ENCODE measurements at places on chromosomes 4 and X.
A peak's percentile ranks its signal among the peaks of the same experiment; 100 is the strongest.

GRCh38 chr4:85028910-85029309, 62.4 kb upstream of the WDFY3 start:
- no peak for DNase-seq

DNA sequence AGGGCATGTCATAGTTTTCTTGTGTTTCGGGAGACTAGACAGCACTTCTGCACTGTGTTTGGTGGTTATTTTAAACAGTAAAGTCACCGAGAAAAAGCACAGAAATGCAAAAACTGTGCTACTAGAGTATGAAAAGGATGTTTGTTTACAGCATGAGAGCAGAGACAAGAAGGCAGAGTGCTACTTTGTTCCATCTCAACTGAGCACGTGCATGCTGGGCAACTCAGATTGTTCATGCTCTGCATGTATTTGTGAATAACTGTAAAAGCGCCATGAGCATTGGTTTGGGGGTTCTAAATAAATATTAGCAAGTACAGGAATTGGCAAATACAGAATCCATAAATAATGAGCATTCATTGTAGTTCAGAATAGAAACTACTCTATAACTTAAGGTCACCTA, 7.4 kb downstream of the EVC start:
- DNase-seq = no peak

GRCh38 chrX:46777971-46778810, 19.3 kb upstream of the SLC9A7 start:
- no peak for DNase-seq

- no peak for DNase-seq
These were observed 46.7 kb downstream of the GRIA3 start for GRCh38 chrX:123230798-123231197.

- no peak for DNase-seq
These were observed 28.5 kb upstream of the MANBA start for GRCh38 chr4:102789317-102789717.

DNA sequence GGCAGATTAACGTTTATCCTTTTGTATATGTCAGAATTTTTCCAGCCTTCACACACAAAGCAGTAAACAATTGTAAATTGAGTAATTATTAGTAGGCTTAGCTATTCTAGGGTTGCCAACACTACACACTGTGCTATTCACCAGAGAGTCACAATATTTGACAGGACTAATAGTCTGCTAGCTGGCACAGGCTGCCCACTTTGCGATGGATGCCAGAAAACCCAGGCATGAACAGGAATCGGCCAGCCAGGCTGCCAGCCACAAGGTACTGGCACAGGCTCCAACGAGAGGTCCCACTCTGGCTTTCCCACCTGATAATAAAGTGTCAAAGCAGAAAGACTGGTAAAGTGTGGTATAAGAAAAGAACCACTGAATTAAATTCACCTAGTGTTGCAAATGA, 94.8 kb downstream of the TET2 start:
- no peak for DNase-seq

GRCh38 chr4:125735102-125735501, 420.3 kb downstream of the FAT4 start:
- DNase-seq = no peak

- no peak for DNase-seq
These were observed 70.2 kb upstream of the BCOR start for GRCh38 chrX:40167850-40168479.

DNA sequence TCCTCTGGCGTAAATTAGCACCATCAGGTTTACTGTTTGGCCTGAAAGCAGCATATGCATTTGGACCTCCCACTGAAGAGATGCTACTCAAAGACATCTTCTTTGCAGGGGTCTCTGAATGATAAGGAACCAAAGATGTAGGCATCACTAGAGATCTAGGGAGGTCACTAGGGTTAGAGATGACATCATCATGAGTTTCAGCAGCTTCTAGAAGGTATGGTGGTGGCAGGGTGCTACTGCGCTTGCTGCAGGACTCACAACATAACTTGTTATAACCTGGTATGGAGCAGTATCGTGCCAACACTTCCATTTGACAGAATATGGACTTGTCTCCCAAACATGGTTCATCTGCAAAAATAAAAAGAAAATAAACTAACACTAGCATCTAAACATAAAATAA, 251.6 kb downstream of the NPFFR2 start:
- DNase-seq = no peak

- peak; percentile 80 for DNase-seq
These were observed 3.9 kb downstream of the MAML3 start for GRCh38 chr4:140149846-140150635.

- DNase-seq = peak; percentile 56
These were observed 8.6 kb upstream of the JADE3 start for GRCh38 chrX:46903458-46904242.

DNA sequence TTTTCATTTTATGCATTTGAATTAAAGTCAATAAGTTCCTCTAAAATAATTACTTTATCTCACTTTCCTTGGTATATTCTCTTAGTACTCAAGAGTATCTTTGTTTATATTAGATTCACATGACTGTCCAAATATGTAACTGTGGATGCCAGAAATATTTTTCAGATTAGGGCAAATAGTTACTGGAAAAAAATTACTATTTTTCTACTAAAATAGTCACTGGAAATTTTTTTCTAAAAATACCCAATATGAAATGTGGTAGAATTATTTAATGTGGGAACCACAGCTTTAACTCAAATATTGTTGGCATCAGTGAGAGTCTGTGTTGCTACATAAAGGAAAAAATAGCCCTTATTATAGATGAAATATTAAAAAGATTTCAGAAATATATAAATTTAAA, 70.4 kb upstream of the NMU start:
- DNase-seq = no peak

DNA sequence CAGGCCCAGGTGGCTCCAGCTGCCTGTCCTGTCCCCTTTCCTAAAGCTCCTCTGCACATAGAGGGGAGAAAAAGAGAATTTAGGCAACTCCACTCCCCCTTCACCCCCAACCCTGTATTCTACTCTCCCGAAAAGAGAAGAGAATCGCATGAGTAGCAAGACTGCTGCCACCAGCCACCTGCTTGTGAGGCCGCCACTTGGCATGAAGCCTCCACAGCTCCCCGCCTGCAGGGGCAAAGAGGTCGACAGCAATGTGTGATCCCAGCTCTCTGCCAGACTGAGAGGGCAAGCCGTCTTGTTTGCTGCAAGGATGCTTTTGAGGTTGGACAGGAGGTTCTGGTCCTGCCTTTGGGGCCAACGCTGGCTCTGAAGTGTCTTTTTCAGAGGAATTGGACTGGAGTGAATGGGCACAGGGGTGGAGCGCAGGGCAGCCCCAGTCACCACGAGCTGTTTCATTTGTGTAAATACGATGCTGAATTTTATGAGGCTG, 77.1 kb downstream of the STARD8 start:
- DNase-seq = no peak

DNA sequence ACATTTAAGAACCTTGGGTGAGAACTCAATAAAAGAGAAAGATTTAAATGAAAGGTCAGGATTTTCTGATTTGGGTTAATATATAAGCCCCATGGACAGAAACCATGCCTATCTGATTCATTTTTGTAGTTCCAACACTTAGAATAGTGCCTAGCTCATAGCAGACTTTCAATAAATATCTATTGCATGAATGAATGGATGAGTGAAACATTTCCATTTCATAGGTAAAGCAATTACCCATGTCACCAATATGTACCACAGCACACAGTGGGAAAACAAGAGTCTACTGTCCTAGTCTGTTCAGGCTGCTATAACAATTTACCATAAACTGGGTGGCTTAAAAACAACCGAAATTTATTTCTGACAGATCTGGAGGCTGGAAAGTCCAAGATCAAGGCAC, 63.9 kb upstream of the PTPN13 start:
- DNase-seq = no peak

DNA sequence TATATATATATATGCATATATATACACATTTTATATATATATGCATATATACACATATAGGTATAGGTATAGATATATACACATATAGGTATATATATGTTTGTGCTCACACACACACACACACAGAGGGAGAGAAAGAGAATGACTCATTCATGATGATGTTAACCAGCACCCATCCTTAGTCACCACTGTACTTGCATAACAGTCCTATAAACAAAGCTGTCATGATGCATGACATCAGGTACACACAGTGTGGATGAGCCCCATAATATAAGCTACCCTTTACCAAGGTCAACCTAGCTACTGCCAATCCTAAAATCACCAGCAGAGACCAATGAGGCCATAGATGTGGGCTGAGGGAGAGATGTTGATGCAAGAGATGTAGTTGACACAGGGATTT, 1408.0 kb downstream of the RAPGEF2 start:
- no peak for DNase-seq

GRCh38 chr4:172573899-172574298, 594.7 kb upstream of the GALNT7 start:
- DNase-seq = no peak

- no peak for DNase-seq
These were observed 15.1 kb downstream of the TRAPPC11 start for GRCh38 chr4:183674153-183674552.

DNA sequence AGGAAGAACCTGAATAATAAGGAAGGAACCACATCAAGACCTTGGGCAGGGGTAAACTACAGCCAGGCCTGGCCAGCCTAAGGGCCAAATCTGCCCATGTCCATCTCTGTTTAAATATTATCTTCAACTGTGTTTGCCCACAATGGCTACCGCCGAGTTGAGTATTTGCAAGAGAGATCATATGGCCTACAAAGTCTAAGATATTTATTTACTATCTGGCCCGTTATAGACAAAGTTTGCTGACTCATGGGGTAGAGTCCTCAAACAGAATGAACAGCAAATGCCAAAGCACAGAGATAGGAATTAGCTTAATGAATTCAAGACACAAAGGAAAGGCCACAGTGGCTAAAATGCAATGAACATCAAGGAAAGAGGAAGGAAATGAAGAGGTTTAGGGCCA, 44.8 kb downstream of the RPS6KA3 start:
- no peak for DNase-seq

DNA sequence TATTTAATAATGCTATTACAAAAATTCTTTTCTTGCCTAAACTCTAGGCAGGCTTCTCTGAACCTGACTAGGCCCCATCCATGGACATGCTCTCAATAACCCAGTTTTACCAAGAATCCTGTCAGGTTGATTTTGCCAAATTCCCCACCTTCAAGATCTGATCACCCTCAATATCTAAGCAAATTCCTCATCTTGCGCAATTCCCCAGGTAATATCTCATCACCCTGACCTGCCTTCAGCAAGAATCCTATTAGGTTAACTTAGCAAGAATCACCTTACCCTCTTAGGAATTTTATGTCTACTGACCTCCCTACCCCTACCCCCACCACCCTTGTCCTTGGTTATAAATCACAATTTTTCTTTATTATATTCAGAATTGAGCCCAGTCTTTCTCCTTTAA, 579.1 kb downstream of the C4orf33 start:
- DNase-seq = no peak

DNA sequence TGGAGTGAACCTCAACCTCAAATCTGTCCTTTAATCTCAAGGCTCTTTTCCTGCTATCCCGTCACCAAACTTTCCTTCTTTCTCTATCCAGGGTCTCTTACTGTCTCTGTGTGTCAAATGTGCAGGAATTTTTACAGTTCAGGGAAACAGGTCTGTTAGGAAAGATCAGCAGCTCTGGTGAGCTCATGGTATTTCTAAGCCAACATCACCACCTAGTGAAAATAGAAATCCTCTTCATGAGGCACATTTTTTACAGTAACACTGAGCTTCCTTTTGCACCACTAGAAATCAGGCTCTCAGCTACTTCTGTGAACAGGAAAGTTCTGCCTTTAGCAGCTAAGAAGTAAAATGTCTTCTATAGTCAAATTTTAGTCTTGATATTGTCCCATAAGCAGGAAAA, 39.6 kb downstream of the NUDT11 start:
- DNase-seq = no peak

GRCh38 chrX:44765556-44765955, 78.3 kb upstream of the DUSP21 start:
- no peak for DNase-seq

Data from thymus (tissue), 14 donors.